ENCODE measurements at places on chromosomes 6 and 20.

- no peak for DNase-seq
Measured at GRCh38 chr20:9072861-9073500, 4.1 kb downstream of the PLCB4 start.

- no peak for DNase-seq
Measured at GRCh38 chr20:14838663-14839628, 501.5 kb upstream of the FLRT3 start.

- DNase-seq = no peak
Measured at GRCh38 chr20:16175322-16175961, 397.8 kb downstream of the KIF16B start.

GRCh38 chr6:20810727-20811108 lies 276.5 kb downstream of the CDKAL1 start:
- no peak for DNase-seq

DNA sequence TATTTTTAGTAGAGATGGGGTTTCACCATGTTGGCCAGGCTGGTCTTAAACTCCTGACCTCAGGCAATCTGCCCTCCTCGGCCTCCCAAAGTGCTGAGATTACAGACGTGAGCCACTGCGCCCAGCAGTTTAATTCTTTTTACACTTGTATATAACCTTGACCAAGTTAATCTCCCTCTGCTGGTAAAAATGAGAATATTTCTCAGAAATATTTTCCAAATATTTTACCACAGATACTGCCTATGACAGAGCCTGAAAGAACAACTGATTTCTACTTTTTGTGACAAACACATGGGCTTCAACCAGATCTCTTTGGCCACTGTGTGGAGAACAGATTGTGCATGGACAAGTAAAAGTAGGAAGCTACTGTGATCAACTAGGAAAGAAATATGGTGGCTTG lies 21.2 kb upstream of the NHSL1 start:
- DNase-seq = peak; percentile 8

- peak; percentile 37 for DNase-seq
Measured at GRCh38 chr6:138161338-138162110, at the start of gene ARFGEF3. ARFGEF3 (plus strand) TSS chr6:138161939; CDS start chr6:138162087, 148 bp downstream.

- no peak for DNase-seq
Measured at GRCh38 chr6:52376763-52377162, 14.8 kb downstream of the PAQR8 start.

GRCh38 chr6:124066946-124067552 lies 263.4 kb downstream of the NKAIN2 start:
- no peak for DNase-seq

- no peak for DNase-seq
Measured at GRCh38 chr6:41524634-41525011, 21.6 kb upstream of the FOXP4 start.

DNA sequence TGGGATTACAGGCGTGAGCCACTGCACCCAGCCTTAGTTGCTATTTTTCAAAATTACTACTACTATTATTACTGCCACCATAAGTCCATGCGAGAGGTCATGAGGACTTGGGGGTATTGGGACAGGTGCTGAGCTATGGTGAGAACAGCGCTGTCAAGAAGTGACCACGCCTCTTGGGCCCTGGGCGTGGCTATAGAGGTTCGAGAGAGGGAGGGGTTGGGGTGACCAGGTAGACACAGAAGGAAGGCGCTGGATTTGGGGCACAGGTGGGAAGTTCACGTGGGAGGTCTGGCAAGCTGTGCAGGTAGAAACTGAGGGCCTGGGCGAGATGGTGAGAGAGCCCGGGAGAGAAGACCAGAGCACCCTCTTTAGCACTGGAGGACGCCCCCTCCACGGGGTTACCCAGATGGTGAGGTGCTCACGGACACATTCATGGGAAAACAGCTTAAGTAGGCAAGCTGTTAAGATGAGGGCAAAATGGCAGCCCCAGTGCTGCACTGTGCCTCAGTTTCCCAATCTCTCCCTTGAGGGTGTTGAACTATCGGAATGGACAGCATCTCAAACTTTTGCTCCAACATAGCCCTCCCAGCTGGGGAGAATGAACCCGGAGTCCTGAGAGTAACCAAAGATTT lies 61.0 kb downstream of the RAB44 start:
- no peak for DNase-seq

DNA sequence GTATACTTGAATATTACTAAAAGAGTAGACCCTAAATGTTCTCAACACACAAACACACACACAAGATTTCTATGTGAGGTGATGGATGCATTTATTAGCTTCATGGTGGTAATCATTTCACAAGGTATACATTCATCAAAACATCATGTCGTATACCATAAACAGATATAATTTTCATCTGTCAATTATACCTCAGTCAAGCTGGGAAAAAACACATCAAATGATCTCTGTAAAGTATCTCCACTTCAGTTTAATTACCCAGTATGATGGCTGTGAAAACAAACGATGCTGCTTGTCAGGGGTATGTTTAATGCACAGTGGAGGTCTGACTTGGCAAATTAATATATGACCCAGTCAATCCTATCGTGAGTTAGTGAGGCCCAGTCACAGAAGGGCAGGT lies 157.2 kb downstream of the MTFR2 start:
- no peak for DNase-seq

- no peak for DNase-seq
Measured at GRCh38 chr20:7608250-7608649, 332.0 kb downstream of the HAO1 start.

DNA sequence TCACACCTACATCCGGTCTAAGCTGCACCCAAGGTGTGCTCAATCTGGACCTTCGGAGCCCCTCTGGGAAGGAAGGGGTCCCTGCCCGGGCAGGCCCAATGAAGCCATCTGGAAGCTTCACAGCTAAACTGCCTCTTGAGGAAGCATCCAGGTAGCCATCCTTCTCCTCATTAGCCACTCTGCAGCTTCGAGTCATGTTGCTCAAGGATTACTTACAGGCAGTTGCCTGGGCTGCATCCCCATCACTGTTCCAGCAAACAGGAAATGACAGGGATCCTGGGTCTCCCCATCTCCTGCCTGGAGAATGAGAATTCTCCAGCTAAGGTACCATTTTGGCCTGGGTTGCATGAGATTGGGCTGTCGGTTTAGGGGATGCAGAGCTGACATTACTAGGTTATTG lies 91.7 kb downstream of the ERMARD start:
- no peak for DNase-seq

DNA sequence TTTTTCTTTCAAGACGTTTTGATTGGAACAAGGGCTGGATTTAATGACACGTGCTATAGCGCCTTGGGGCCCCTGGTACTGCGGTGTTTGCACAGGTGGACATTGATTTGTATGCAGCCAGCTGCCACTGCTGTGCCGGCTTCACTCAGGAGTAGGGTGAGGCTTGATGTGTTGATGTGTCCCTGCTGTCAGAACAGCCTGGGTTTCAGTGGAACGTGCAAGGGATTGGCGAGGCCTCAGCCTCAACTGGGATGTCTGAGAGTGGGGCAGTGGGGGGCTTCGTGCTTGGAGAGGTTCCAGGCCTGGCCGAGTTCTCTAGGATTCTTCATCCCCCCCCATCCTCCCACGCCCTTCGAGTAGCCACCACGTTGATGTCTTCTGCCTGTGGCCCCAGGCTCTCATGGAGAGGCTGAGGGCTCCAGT lies 23.0 kb downstream of the PYGB start:
- no peak for DNase-seq

DNA sequence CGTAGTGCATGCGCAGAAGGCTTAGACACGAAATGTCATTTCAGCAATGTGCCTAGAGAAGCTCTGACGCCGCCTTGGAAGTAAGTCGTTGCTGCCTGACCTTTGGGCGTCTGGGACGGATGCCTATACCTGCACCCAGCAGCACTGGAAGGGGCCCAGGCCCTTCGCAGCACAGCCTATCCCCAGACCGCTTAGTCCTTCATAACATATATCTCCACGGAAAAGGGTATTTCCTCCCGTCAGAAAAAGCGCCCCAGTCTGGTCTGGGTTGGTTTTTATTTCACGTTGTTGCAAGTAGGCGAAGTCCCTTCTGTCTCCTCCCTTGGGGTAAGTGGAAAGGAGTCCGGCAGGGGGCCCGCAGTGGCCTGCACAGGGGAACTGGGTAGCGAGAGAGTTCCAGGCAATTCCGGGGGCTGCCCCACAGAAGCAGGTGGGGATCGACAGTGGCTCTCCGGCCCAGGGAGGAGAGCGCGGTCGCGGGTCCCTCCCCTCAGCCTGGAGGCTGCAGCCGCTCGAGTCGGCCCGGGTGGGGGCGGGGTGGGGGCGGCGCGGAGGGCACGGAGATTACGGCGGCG lies 559 bp upstream of the EYA4 start:
- no peak for DNase-seq

GRCh38 chr20:8127553-8128255 lies 4.4 kb upstream of the PLCB1 start:
- DNase-seq = no peak

GRCh38 chr6:17004269-17004668 lies 97.6 kb upstream of the STMND1 start:
- no peak for DNase-seq

GRCh38 chr6:141165002-141165665 lies 967.6 kb upstream of the GJE1 start:
- no peak for DNase-seq

GRCh38 chr6:106924694-106925523 lies 49.6 kb downstream of the CD24 start:
- no peak for DNase-seq
